Tibial artery (tissue), 4 donors: ENCODE measurements at places on chromosomes 3 and 15.

GRCh38 chr3:12553921-12554391 is 2.9 kb upstream of the MKRN2 start:
- DNase-seq: peak; percentile 25

GRCh38 chr3:99965077-99965476 is 147.4 kb downstream of the CMSS1 start:
- DNase-seq: no peak

DNA sequence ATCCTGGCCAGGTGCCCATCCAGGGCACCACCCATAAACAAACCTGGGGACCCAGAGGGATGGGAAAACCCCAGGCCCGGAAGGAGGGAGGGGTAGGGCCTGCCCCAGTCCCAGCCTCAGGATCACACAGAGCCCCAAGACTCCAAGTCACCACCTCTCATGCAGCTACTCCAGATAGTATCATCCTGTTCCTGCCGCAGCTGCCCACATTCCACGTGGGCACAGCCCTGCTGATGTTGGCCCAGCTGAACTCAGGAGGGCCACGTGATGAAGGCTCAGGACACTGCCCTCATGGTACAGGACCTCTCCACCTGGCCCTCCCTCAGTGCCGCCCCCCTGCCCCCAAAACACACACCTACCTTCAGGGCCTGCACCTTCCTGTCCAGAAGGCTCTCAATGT is 69.5 kb downstream of the CACNA2D2 start:
- no peak for DNase-seq

- DNase-seq: no peak
Measured at GRCh38 chr3:115864911-115865310, 241.6 kb downstream of the GAP43 start.

DNA sequence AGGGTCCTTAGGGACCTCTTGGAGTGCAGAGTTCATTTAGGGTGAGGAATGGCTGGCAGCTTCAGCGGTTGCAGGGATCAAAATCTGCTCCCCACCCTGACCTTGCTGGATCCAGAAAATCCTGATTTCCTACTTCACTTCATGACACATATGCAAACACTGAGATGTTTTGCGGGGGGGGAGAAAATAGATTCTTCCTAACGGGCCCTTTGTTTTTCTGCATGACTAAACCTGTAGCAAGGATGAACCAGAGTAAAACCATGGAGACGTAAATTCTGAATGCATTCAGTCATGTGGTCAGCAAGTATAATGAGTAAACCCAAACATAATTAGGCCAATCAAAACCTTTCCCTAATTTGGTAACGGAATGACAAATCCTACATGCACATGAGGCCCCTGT is 20.0 kb upstream of the RBP1 start:
- DNase-seq: no peak

DNA sequence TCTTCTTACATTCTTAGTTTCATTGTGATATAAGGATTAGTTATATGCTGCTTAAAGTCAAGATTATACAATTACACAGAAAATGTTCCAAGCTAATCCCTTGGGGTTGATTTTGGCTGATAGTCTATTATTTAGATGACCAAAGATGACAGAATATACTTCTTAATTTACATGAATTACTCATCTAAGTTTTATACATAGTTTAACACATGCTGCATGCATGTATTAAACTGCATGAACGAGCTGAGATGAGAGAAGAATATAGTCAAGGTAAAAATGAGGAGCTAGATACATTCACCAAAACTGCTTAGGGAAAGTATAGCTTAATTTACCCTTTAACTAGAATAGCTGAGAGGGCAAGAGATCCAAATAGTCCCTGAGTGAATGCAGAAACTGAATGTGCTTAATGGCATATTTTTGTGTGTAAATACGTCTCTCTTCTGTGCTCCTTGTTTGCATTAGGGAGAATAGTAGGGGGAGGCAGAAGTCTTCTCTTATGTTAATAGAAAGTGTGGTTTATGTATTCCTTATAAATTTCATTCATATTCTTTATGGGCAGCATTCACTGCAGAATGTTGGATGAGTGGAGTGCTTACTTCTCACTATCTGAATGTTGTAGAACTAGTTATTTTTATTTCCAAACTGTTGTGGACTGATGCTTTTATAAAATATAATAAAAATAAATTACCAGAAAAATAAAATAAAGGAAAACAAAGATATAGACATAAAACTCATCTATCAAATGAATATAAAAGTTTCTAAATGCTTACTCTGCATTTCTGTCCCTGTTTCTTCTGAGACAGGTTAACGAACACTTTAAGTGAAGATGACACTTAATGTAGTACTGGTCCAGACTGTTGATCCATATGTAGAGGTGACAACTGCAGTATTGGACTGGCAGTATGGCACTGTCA is 327.8 kb downstream of the RBMS3 start:
- DNase-seq: no peak

DNA sequence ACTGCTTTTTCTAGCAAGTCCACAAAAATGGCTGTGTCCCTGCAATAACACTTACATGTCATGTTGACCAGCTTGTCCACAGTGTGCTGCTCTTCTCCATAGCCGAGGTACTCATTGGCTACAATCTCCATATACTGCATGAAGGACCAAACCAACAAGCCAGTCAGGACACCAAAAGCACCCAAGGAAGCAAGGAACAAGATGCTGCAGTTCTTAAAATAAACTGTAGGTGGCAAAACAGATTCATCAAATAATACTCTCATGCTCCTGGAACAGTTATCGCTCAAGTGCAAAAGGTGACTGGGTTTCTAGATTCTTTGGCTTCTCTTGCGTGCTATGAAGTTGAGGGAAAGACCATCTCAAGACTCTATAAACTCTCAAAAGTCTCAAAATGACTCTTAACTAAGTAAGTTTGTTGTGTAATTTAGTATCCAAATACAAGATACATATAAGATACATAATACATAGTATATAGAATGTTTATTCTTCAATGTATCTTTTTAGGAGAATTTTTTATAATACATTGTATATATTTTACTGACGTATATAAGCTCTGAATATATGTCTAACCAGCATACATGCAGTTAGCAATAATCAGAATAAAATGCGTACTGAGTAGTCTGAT is 57.0 kb downstream of the NEK10 start:
- no peak for DNase-seq
